ENCODE measurements at places on chromosomes 7 and 10.

- DNase-seq: no peak
Measured at GRCh38 chr10:91144961-91145360, 75.5 kb upstream of the PCGF5 start.

DNA sequence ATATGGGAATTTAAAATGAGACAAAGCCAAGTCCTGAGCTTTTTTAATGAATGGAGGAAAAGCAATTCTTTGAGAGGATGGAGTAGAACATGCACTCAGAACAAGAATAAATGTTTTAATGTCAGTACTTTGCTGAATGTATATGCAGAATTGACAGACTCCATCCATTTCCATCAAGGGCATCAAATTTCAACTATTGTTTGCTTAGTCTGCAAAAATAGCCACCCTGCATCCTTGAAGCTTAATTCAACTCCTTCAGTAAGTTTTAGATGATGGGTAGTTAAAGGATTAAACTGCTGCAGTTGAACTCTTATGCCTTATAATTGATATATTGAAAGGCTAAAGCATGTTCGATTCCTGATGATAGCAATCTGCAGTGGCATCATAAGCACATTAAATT, 99.7 kb upstream of the IFRD1 start:
- DNase-seq: no peak

DNA sequence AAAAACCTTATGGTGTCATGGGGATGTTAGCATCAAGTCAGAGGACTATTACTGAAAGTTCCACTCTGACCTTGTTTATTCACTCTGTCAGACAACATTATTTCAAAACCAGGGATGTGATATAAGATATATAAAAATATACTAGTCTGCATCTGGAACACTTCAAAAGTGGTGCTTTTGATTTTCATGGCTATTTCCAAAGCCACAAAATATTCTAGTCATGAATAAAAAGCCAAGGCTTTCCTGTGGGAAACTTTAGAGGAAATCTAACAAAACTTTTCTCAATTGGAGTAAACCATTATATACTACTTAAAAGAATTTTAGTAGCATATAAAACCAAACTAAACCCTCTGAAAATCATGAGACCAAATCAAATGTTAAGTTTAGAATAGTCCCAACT, 205.2 kb downstream of the TMEM26 start:
- DNase-seq: no peak

- DNase-seq: no peak
Measured at GRCh38 chr10:38007551-38007950, 2.9 kb upstream of the ZNF33A start.

DNA sequence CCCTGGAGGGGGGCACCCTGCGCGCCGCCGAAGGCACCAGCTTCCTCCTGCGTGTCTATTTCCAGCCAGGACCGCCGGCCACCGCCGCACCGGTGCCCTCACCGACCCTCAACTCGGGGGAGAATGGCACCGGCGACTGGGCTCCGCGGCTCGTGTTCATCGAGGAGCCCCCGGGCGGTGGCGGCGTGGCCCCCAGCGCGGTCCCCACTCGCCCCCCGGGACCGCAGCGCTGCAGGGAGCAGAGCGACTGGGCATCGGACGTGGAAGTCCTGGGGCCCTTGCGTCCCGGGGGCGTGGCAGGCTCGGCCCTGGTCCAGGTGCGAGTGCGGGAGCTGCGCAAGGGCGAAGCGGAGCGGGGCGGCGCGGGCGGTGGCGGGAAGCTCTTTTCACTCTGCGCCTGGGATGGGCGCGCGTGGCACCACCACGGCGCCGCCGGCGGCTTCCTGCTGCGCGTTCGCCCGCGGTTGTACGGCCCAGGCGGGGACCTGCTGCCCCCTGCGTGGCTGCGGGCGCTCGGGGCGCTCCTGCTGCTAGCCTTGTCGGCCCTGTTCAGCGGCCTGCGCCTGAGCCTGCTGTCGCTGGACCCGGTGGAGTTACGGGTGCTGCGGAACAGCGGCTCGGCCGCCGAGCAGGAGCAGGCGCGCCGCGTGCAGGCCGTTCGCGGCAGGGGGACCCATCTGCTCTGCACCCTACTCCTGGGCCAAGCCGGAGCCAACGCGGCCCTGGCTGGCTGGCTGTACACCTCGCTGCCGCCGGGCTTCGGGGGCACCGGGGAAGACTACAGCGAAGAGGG, 594 bp downstream of the CNNM1 start:
- no peak for DNase-seq

GRCh38 chr10:28312572-28312971, 9.7 kb upstream of the MPP7 start:
- no peak for DNase-seq

- DNase-seq: peak; percentile 12
Measured at GRCh38 chr7:137342828-137343261, 688 bp downstream of the PTN start.

Data from left renal pelvis (tissue), 4 donors.